Thymus (tissue), 14 donors: ENCODE measurements at places on chromosomes 1 and 21. TPM values are rescaled to one million over a fixed set of nuclear protein-coding genes. Genes with fewer than 3 reads are reported as not detected.

The BRINP3 gene
- 0.47 TPM for total RNA-seq

- H3K36me3 ChIP-seq, result no peaks in the 10 kb centered on the region
- H3K4me3 ChIP-seq, result no peak overlapping the region
- H3K4me1 ChIP-seq, result no peaks in the 10 kb centered on the region
- DNase-seq, result no peak
- no peak overlapping the region for H3K27ac ChIP-seq
- no peaks in the 10 kb centered on the region for H3K27me3 ChIP-seq
These were observed 54.5 kb upstream of the LHX8 start for GRCh38 chr1:75079538-75080290.

- H3K36me3 ChIP-seq, result peaks cover 43% of the 10 kb centered on the region
- H3K27me3 ChIP-seq, result no peaks in the 10 kb centered on the region
- no peak for DNase-seq
- H3K27ac ChIP-seq, result no peak overlapping the region
- H3K4me1 ChIP-seq, result no peaks in the 10 kb centered on the region
- H3K4me3 ChIP-seq, result no peak overlapping the region
These were observed 32.3 kb downstream of the CD160 start for GRCh38 chr1:145751491-145752037.

DNA sequence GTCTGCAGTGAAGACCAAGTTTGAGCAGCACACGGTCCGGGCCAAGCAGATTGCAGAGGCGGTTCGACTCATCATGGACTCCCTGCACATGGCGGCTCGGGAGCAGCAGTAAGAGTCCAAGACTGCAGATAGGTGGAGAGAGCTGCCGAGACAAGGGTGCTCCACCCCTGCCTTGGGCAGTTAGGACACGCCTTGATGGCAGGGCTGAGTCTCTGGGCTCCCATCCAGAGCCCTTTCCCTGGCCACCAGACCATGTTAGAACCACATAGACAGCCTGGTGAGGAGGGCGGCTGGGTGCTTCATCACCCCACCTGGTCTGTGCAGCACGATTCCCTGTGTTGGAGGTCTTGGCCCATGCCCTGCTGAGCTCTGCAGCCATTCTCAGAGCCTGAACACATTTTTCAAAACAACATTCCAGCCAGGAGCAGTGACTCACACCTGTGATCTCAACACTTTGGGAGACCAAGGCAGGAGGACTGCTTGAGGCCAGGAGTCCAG is 17.3 kb upstream of the MIIP start:
- H3K4me3 ChIP-seq, result no peak overlapping the region
- H3K27ac ChIP-seq, result no peak overlapping the region
- peaks cover 81% of the 10 kb centered on the region for H3K36me3 ChIP-seq
- no peaks in the 10 kb centered on the region for H3K27me3 ChIP-seq
- DNase-seq, result no peak
- no peaks in the 10 kb centered on the region for H3K4me1 ChIP-seq

GRCh38 chr21:42809577-42810475 is 69.5 kb downstream of the WDR4 start:
- H3K4me1 ChIP-seq, result no peaks in the 10 kb centered on the region
- H3K27me3 ChIP-seq, result no peaks in the 10 kb centered on the region
- no peak overlapping the region for H3K4me3 ChIP-seq
- no peak overlapping the region for H3K27ac ChIP-seq
- DNase-seq, result no peak

- peak; percentile 4 for DNase-seq
- no peaks in the 10 kb centered on the region for H3K4me1 ChIP-seq
- no peak overlapping the region for H3K27ac ChIP-seq
- H3K36me3 ChIP-seq, result no peaks in the 10 kb centered on the region
These were observed 252.9 kb downstream of the KCNT2 start for GRCh38 chr1:196355206-196355786.

GRCh38 chr1:107877092-107877491 is 87.9 kb downstream of the VAV3 start:
- no peak overlapping the region for H3K4me3 ChIP-seq
- no peaks in the 10 kb centered on the region for H3K4me1 ChIP-seq
- DNase-seq, result no peak
- no peak overlapping the region for H3K27ac ChIP-seq
- H3K36me3 ChIP-seq, result no peaks in the 10 kb centered on the region
- no peaks in the 10 kb centered on the region for H3K27me3 ChIP-seq

DNA sequence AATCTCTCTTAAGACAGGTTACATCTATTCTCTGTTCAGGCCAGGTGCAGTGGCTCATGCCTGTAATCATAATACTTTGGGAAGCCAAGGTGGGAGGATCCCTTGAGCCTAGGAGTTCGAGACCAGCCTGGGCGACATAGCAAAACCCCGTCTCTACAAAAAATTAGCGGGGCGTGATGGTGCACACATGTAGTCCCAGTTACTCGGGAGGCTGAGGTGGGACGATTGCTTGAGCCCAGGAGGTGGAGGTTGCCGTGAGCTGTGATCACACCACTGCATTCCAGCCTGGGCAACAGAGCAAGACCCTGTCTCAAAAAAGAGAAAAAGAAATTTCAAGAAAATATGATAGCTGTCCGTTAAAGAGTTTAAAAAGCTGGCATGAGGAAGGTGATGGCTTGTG is 43.0 kb downstream of the UBE4B start:
- no peak overlapping the region for H3K27ac ChIP-seq
- no peaks in the 10 kb centered on the region for H3K27me3 ChIP-seq
- H3K4me1 ChIP-seq, result no peaks in the 10 kb centered on the region

DNA sequence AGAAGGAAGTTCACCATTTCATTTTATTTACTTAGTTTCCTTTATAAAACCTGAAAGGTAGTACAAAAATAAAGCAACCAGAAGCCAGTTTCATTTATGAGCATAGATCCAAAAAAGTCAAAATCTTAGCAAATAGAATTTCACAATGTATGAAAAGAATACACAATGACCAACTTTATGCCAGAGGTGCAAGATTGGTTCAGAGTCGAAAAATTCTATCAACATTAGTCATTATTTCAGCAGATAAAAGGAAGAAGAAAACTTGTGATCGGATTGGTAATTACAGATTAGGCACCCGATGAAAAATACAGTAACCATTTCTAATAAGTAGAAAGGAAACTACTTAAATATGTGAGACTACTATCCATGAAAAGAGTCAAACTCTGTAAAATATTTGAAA is 89.1 kb downstream of the ITSN1 start:
- no peak overlapping the region for H3K4me3 ChIP-seq
- no peaks in the 10 kb centered on the region for H3K27me3 ChIP-seq
- no peaks in the 10 kb centered on the region for H3K4me1 ChIP-seq
- H3K27ac ChIP-seq, result no peak overlapping the region
- H3K36me3 ChIP-seq, result no peaks in the 10 kb centered on the region

DNA sequence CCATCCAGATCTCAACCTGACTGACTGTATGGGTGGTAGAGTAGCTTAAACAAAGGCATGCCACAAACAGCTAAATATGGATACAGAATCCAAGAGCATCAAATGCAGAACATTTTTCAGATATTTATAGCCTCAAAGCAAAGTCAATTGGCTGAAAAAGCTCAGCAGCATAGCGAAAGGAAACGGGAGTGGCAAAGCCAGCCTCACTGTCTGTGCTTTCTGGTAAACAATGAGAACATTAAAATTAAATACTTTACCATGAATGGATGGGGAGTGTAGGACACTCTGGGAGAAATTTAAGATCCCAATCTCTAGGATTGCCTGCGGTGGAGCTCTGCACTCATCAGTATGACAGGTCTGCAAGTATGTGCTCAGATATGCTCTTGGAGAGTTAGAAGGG is 4.4 kb downstream of the RASAL2 start:
- H3K27me3 ChIP-seq, result peaks cover 32% of the 10 kb centered on the region
- H3K4me1 ChIP-seq, result no peaks in the 10 kb centered on the region
- H3K27ac ChIP-seq, result no peak overlapping the region

DNA sequence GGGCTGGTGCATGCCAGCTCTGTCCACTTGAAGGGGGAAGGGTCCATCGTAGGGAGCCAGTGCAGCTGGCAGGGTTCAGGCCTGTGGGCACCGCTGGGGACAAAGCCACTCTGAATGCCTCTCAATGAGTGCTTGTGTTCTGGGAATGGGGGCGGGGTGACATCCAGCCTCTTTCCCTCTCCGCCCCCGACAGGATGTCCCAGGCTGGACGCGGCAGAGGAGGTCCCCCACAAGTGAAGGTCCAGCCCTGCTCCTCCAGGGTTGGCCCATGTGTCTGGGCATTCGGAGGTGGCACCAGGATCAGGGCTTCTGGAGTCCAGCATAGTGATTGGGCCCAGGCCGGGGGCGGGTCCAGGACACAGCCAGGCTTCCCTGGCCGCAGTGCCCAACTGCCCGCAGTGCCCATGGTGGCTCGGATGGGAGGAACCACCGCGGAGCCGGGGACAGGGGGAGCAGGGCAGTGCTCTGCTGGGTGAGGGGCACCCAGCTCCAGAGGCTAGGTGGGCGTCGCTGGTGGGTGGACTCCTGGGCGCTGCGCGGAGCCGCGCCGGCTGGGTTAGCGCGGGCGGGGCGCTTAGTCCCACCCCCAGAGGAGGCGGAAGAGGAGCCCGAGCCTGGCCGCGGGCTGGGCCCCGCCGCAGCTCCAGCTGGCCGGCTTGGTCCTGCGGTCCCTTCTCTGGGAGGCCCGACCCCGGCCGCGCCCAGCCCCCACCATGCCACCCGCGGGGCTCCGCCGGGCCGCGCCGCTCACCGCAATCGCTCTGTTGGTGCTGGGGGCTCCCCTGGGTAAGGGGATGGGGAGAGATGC is at the start of gene SHISA4:
TSS of gene SHISA4 (plus strand) at position 617 of the 808 bp plus-strand sequence. CDS start at position 714, 97 bp downstream.
- H3K36me3 ChIP-seq, result no peaks in the 10 kb centered on the region
- no peak within 1 kb of the TSS for H3K27ac ChIP-seq
- no peak for DNase-seq
- peaks cover 81% of the 10 kb centered on the region for H3K27me3 ChIP-seq
- no peaks in the 10 kb centered on the region for H3K4me1 ChIP-seq
